ENCODE measurements at places on chromosomes 12 and 14.

DNA sequence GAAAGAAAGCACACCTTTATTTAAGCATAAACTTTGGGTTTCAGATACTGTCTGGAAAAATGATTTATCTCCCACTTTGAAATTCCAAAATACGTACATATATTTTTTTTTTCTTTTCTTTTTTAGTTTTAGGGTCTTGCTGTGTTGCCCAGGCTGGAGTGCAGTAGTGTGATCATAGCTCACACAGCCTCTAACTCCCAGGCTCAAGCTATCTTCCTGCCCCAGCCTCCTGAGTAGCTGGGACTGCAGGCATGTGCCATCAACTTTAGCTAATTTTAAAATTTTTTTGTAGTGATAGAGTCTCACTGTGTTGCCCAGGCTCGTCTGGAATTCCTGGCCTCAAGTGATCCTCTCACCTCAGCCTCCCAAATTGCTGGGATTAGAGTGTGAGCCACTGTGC, 45.9 kb upstream of the PAPLN start:
- no peak for DNase-seq

GRCh38 chr14:38107216-38107631, 100.5 kb upstream of the SSTR1 start:
- peak; percentile 8 for DNase-seq

- DNase-seq = no peak
Measured at GRCh38 chr14:95480887-95481226, 35.6 kb downstream of the SYNE3 start.

- DNase-seq = no peak
Measured at GRCh38 chr12:98873776-98874175, 228.7 kb downstream of the APAF1 start.

GRCh38 chr14:64857979-64858744, 21.5 kb downstream of the SPTB start:
- no peak for DNase-seq

- DNase-seq = no peak
Measured at GRCh38 chr12:124392667-124393413, 97.9 kb downstream of the RFLNA start.

DNA sequence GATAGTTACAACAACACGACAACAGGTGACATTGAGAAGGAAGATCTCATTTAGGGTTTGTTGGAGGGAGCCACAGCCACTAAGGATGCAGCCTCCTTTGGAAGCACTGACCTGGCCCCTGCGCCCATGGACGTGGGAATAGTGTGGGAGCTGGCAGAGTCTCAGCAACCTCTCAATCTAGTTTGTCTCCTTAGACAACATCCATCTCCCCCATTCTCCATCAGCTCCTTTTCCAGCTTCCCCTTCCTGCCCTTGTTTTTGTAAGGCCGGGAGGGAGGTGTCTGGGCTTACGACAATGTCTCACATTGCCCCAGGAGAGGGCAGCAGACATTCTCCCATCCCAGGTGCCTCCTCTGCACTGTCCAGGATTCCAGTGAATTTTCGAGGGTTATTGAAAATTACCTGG, 170.2 kb upstream of the PZP start:
- peak; percentile 25 for DNase-seq

- DNase-seq = no peak
Measured at GRCh38 chr12:59322473-59322872, 273.4 kb upstream of the SLC16A7 start.

- no peak for DNase-seq
Measured at GRCh38 chr12:127881371-127882140, 385.4 kb upstream of the TMEM132C start.

DNA sequence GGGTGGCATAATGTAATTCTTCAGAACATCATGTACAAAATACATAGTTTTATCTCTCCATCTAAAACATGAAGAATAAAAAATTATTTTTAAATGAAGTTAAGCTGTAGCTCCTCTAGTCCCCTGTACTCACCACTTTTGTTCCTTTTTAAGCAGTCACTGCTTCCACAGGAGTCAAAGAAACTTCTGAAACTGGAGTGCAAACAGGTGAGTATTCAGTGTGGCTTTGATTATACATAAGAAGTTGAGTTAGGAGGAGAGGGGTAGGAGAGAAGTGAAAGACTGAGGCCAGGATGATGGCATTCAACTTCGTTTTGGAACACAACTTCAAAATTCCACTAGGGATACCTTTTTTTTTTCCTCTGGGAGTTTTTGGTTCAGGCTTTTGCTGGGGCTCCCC, 131.4 kb upstream of the CNTN1 start:
- DNase-seq = no peak

- no peak for DNase-seq
Measured at GRCh38 chr14:67538501-67538900, 5.4 kb downstream of the PLEKHH1 start.

DNA sequence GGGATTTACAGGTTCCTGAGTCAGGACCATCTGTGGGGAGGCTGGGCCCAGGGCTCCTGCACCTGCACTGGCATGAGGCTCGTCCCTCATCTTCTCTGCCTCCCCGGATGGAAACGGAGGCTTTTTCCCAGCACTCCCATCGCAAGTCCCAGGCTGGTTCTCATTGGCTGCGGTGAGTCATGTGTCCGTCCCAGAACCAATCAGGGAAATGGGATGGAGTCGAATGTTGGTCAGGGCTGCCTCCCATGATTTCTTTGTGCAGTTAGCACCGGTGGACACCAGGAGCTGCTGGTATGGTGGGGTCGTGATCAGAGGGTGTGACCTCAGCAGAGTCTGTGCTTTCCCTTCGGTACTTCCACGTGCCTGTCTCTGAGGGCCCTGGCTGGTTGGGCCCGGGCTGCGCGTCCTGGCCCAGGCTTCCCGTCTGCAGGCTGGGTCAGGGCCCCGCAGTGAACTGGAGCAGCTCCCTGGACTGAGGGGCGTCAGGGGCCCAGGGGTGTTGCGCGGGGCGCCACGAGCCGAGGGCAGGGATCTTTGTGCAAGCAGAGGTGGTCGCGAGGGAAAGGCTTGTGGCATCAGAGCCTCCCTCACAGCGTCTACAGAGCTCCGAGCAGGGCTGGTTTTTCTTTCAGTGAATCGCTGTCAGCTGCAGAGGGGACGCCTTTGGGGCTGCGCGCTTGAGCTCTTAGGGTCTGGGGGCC, 168.1 kb downstream of the ADGRD1 start:
- no peak for DNase-seq

- DNase-seq = no peak
Measured at GRCh38 chr12:93091886-93092648, 163.0 kb upstream of the EEA1 start.
